ENCODE measurements at places on chromosomes 13 and 19.
A peak's percentile ranks its signal among the peaks of the same experiment; 100 is the strongest.

- no peak for DNase-seq
Measured at GRCh38 chr13:48879432-48879831, 96.3 kb upstream of the FNDC3A start.

DNA sequence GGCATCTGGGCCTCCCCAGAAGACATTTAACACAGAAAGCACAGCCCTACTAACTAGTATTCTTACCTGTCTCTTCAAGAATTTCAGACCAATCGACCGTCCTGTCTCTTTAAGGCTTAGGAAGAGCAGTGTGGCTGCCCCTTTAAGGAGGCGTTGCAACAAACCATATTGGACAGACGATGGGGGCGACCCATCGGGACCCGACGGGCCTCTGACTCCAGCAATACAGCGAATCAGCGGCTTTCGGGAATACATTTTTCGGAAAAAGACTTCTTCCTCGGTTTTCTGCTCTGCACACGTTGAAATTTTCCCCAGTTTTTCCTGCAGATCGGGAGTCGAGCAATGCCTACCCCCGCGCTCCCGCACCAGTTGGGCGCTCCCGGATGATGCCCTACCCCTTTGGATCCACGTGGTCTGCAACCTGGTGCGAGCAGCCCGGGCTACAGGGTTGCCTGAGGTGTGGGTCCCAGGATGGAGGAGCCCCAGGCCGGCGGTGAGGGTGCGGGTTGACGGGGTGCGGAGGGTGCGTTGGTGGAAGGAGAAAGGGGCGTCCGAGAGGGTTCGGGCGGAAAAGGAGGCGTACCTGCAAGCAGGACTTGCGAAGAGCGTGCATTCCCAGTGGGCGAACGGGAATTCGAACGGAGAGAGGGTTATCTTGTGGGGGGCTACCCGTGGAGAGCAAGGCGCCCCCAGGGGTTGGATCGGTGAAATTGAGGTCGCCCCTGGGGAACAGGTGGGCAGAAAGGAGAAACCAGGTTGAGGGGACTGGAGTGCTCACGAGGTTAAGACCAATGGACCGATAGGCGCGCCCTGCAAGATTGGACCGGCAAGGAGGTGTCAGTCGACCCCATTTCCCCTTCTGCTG is at the start of gene POLR1G:
TSS of gene POLR1G (plus strand) at position 419 of the 865 bp plus-strand sequence. CDS start at position 472, 53 bp downstream.
- DNase-seq, result peak; percentile 53

- no peak for DNase-seq
Measured at GRCh38 chr13:44363631-44364344, 9.8 kb upstream of the SERP2 start.

GRCh38 chr13:85436029-85436428 is 363.2 kb downstream of the SLITRK6 start:
- no peak for DNase-seq

DNA sequence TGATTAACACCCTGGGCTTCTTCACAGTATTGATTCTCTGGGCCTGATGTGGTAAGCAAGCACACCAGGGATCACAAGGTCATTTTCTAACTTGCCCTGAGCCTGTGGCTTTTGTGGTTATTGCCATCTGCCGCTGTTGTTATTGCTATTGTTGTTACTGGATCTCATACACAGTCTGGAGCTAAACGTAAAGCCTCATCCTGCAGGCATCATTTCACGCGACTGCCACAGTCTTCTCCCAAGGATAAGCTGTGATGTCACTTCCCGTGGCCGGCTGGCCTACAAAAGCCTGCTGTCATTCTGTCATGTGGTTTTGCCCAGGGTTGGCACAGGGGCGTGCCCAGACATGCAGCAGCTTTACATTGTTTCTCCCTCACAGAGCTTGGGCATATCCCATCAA is 154.0 kb upstream of the GPR12 start:
- no peak for DNase-seq

GRCh38 chr19:6811906-6812305 is 39.4 kb downstream of the VAV1 start:
- DNase-seq, result no peak

- no peak for DNase-seq
Measured at GRCh38 chr19:5494773-5495172, 39.6 kb downstream of the ZNRF4 start.

DNA sequence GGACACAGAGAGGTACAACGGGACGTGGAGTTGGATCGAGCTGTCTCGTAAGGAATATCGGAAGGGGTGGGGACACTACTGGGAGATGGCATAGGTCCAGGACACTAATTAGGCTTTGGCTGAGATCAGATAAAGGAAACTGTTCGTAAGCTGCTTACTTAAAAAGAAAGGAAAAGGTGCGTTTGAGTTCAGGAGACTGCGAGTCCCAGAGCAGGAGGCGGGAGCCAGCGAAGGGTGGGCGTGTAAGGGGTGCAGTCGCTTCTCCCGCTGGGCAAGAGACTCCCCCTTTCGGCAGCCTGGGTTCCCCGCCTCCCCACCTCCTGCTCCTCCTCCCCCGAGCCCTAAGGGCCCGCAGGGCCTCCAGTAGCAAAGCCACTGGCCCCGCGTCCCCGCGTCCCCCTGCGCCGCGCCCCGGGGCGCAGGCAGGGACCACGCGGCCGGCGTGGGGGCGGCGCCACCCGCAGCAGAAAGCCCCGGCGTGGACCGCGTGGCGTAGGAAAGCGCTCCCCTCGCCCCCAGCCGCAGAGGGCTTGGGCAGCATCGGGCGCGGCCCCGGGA is 547 bp downstream of the ABCC4 start:
- DNase-seq, result peak; percentile 12

- DNase-seq, result no peak
Measured at GRCh38 chr19:38015761-38016160, 108.8 kb downstream of the SIPA1L3 start.

- DNase-seq, result no peak
Measured at GRCh38 chr19:16518483-16519229, 22.5 kb downstream of the C19orf44 start.

GRCh38 chr19:51680474-51680873 is 12.7 kb upstream of the SPACA6 start:
- no peak for DNase-seq

GRCh38 chr13:25987987-25988386 is 63.8 kb downstream of the SHISA2 start:
- no peak for DNase-seq

GRCh38 chr19:31110336-31110735 is 238.9 kb downstream of the TSHZ3 start:
- no peak for DNase-seq

DNA sequence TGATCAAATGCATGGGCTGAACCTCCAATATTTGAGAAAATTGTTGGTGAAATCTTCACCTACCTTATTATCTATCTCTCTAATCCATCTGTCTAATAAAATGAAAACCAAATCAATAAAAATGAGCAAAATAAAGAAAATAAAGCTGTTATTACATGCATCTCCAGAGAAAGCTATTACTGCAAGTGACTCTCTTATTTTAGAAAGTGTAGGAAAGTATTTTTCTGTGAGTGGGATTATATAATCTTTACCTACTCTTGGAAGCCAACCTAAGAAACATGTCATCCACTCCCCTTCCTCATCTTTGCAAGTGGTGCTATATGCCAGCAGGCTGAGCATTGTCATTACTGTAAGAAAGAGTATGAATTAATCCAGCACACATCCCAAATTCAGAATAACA is 191.5 kb upstream of the RFC3 start:
- DNase-seq, result no peak

- no peak for DNase-seq
Measured at GRCh38 chr19:45195764-45196163, 17.2 kb downstream of the BLOC1S3 start.

Data from stimulated activated CD8-positive, alpha-beta memory T cell treated with anti-CD3 and anti-CD28 coated beads, Interleukin-15, amount 100 ng/mL, for 1 hour (primary cell).